ENCODE measurements at places on chromosomes 1 and 21.
A peak's percentile ranks its signal among the peaks of the same experiment; 100 is the strongest.

DNA sequence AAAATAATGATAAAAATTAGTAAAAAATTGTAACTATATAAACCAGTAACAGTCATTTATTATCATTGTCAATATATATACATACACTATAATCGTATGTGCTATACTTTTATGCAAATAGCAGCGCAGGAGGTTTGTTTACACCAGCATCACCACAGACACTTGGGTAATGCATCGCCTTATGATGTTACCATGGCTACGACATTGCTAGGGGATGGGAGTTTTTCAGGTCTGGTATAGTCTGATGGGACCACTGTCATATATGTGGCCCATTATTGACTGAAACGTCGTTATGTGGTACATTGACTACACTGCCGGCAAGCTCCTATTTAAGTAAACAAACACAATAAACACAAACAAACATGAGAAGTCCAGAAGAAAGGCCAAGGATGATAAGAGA is 45.6 kb downstream of the KCNK1 start:
- DNase-seq: no peak

DNA sequence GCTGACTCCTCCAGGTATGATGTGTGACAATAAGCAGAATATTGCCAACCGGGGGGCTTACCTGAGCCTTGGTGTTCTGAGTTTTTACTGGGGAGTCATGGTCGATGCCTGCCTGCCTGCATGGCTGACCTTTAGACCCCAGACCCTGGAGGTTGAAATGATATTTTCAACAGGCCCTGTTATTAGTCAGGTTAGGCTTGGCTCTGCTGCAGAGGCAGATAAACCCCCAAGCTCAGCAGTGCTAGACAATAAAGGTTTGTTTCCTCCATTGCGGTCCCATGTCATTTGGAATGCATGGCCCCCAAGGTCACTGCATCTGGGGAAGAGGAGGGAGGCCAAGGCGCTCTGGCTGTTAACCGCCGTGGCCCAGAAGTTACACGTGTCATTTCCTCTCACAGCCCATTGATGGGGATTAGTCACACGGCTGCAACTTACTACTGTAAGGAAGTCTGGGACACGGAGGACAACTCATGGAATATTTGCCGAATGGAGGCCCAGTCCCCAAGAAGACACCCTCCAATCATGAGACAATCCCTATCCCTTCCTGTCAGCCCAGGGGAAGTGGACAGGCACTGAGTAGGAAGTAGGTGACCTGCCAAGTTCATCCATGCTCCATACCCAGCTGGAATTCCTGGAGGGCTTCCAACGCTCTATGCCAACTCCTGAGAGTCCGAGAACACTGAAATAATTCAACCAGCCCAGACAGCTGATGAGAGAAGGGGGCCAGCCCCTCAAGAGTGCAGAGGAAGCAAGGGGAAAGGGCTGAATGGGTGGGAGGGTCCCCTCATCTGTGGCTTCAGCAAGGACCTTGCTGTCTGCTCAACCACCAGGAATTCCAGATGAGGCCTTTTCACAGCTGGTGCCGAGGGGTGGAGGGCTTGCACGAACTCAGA is 97.3 kb downstream of the TAS1R2 start:
- DNase-seq: peak; percentile 95

- no peak for DNase-seq
Measured at GRCh38 chr1:36728846-36729245, 246.1 kb upstream of the CSF3R start.

DNA sequence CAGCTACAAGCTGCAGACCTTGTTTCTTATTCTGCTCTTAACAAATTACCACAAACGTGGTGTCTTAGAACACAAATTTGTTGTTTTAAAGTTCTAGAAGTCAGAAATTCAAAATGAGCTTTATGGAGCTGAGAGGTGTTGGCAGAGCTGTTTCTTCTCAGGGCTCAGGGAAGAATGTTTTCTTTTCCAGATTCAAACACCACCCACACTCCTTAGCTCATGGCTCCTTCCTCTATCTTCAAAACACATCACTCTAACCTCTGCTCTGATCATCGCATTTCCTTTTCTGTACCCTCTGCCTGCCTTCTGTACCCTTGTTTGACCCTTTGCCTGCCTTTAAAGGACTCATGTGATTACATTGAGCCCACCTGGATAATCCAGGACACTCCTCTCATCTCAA is 26.9 kb upstream of the ITLN1 start:
- no peak for DNase-seq

GRCh38 chr1:32399843-32400242 is 5.6 kb upstream of the BSDC1 start:
- no peak for DNase-seq

DNA sequence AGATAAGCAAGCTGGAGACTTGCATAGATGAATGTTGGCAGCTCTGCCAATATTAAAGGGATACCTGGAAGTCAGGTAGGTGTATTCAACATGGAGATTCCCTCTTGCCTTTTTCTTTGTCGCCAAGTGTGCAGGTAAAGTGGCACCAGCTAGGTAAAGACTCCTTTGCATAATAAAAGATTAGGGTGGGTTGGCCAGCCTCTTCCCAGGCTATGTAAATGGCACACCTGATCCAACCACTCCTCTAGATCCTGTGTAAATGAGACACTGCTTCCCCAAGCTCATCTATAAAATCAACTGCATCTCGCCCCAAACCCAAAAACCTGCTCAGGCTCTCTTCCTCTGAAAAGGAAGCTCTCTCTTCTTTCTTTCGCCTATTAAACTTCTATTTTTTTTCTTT is 100.8 kb upstream of the DSCAM start:
- DNase-seq: no peak

GRCh38 chr21:46442938-46443337 is 15.8 kb upstream of the DIP2A start:
- no peak for DNase-seq

- DNase-seq: no peak
Measured at GRCh38 chr1:156384007-156384406, 15.0 kb downstream of the RHBG start.

- peak; percentile 39 for DNase-seq
Measured at GRCh38 chr1:62229932-62230331, 35.3 kb downstream of the L1TD1 start.

DNA sequence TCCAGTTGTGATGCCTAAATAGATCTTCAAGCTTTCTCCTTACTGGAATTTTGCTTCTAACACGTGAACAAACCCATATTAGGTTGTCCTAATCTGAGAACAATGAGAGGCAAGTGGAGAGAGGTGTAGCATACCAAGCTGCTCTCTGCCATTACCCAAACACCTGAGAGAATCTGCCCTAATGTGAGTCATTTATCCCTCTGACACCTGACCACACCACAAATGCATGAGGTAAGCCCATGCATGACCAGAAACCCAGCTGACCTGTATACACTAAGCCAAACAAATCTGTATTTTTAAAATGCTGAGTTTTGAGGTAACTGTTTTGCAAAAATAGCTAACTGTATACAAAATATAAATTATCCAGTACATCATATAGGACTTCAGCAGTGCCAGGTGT is 1458.1 kb upstream of the B3GALT2 start:
- no peak for DNase-seq
